NCI-H524 treated with DMSO at 0.1 percent for 48 hours (cell line): ENCODE measurements at places on chromosomes 7 and 10.
A peak's percentile ranks its signal among the peaks of the same experiment; 100 is the strongest.

- no peak for DNase-seq
Observed at GRCh38 chr7:2171855-2172254, 60.9 kb downstream of the MAD1L1 start.

DNA sequence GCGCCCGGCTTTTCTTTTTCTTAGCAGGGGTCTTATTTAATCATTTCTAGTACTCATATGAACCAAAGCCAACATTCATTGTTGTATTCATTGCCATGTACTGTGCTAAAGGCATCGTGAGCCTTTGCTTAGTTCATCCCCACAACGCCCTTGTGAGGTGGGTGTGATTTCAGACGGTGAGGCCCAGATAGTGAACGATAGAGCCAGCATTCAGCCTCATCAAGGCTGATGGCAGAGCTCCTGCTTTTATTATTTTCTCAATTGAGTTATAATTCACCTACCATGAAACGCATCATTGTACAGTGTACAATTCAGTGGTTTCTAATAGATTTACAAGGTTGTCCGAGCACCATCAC, 50.1 kb downstream of the HK1 start:
- no peak for DNase-seq

DNA sequence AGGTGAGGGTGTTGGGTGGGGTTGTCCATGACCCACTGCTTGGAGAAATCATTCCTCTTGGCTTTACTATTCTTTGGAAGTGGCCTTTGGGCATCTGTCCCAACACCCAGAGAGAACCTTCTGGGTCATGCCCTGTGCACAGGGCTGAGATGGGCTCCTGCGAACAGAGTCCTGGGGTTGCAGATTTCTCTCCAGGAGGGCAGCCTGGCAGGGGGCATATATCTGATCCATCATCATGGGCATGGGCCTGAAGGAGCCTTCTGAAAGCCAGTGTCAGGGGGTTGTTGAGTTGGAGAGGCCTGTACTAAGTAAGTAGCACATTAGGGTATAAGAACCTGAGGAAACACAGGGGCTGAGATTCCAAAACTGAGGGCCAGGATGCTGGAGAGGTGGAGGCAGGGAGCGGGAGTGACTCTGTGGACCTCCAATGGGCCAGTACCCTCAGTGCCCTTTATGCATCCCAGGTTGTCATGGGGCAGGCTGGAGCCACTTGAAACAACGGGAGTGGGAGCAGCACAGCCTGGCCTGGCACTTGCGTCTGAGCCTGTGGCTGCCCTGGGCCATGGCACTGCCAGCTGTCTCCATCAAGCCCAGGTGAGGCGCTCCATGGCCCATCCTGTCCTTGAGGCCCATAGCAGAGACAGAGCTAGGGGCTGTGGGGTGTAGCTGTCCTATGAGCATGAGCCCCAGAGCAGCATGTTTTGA, 203.7 kb downstream of the GRID1 start:
- no peak for DNase-seq

DNA sequence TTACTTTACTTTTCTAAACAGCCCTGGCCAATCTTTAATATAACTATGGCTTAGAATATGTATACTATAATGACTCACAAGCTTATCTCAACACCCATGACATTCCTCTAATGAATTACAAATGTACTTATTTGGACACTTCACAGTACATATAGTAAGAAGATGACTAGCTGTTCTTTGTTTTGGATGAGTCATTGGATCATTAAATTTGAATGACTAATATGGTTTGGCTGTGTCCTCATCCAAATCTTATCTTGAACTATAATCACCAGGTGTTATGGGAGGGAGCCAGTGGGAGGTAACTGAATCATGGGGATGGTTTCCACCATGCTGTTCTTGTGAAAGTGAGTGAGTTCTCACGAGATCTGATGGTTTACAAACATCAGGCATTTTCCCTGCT, 807.5 kb upstream of the SORCS1 start:
- no peak for DNase-seq

- DNase-seq, result no peak
Observed at GRCh38 chr7:110358028-110358427, 732.9 kb upstream of the LRRN3 start.

- no peak for DNase-seq
Observed at GRCh38 chr10:106826716-106827115, 337.8 kb downstream of the SORCS1 start.

- DNase-seq, result no peak
Observed at GRCh38 chr10:23005150-23005549, 77.3 kb downstream of the ARMC3 start.

- DNase-seq, result no peak
Observed at GRCh38 chr7:8092140-8092539, 123.5 kb downstream of the GLCCI1 start.

GRCh38 chr10:3053155-3053554, 14.2 kb upstream of the PFKP start:
- DNase-seq, result no peak

- no peak for DNase-seq
Observed at GRCh38 chr7:152120776-152121175, 95.3 kb downstream of the GALNT11 start.

DNA sequence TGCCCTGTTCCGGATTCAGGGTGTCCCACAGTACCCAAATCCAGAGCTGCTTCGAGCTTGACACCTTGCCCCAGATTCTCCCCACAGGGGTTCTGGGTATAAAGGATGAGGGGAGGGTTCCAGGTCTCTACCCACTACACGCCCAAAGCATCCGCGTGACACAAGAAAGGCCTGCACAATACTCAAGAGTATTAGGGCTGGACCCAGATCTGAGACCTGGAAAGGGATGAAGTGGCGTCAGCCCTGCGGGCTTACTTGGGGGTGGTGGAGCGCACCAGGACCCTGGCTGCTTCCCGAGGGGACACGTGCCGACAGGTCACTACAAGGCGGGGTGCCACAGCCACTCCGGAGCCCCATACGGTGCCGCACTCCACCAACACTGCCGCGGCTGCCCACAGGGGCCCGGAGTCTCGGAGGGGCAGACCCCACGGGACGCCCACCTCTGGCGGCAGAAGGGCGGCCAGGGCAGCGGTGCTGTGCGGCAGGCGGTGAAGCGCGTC, 1.3 kb downstream of the TYSND1 start:
- DNase-seq, result no peak

GRCh38 chr10:78164702-78165101, 131.0 kb downstream of the RPS24 start:
- peak; percentile 15 for DNase-seq

- no peak for DNase-seq
Observed at GRCh38 chr7:5622286-5622685, 159.2 kb downstream of the RNF216 start.

GRCh38 chr7:17774248-17774647, 166.0 kb downstream of the SNX13 start:
- no peak for DNase-seq

- DNase-seq, result no peak
Observed at GRCh38 chr10:75115137-75115536, 3.7 kb downstream of the SAMD8 start.

GRCh38 chr10:61942604-61943461, 41.3 kb downstream of the ARID5B start:
- no peak for DNase-seq

GRCh38 chr7:103349805-103350204, 2.4 kb downstream of the PSMC2 start:
- no peak for DNase-seq

GRCh38 chr7:882336-883035, 6.1 kb downstream of the GET4 start:
- DNase-seq, result no peak

DNA sequence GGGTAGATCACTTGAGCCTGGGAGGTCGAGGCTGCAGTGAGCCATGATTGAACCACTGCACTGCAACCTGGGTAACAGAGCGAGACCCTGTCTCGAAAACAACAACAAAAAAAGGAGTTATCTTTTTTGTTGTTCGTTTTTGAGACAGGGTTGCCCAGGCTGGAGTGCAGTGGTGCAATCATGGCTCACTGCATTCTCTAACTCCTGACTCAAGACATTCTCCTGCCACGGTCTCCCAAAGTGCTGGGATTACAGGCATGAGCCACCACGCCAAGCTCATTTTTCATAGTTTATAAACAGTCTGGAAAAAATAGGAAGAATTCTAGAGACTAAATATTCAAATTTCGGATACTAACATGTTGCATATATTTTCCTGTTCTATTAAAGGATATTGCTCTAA, 29.4 kb downstream of the SFXN4 start:
- no peak for DNase-seq

- no peak for DNase-seq
Observed at GRCh38 chr10:31647861-31648260, 280.8 kb downstream of the ARHGAP12 start.

DNA sequence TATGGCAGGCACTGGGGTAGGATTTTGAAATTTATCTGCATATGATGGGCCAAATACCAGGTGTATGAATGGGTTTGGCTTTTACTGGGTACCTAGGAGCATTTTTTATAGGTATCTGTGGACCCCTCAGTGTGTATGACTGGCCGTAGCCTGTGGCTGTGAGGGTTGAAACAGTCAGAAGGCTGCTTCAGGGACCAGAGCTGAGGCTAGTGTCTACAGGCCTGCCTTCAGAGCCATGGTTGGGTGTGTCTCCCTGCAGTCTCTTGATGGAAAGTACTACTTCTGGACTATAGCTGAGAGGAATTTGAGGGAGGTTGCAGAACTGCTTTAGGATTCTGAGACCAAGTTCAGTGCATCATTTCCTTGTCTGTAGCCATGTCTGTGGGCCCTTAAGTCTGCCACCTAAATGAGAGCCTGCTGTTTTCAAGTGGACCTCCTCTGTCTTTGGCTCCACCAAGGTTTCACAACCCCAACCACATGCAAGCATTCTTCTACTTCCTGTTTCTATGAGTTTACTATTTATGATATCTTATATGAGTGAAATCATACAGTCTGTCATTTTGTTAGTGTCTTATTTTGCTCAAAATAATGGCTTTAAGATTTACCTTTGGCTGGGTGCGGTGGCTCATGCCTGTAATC, 19.9 kb upstream of the ZNF138 start:
- no peak for DNase-seq

DNA sequence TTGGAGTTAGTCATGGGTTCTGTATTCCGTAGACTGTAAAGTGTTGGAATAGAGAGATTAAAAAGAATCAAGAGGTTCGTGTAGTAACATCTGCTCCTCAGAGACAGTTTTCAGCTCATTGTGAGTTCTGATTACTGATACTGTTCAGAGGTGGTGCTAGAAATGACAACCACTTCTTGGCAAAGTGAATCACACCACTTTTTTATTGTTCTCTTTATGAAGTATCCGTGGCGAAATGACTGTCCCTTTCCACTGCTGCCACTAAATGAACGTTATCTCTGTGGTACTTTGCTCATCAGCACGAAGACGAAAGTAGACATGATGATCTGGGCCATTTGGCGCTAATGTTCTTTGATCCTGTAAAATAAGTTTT, 860 bp downstream of the RPP30 start:
- no peak for DNase-seq

- no peak for DNase-seq
Observed at GRCh38 chr7:36080843-36081242, 72.2 kb upstream of the EEPD1 start.

- no peak for DNase-seq
Observed at GRCh38 chr10:389261-389790, 254.1 kb downstream of the ZMYND11 start.

DNA sequence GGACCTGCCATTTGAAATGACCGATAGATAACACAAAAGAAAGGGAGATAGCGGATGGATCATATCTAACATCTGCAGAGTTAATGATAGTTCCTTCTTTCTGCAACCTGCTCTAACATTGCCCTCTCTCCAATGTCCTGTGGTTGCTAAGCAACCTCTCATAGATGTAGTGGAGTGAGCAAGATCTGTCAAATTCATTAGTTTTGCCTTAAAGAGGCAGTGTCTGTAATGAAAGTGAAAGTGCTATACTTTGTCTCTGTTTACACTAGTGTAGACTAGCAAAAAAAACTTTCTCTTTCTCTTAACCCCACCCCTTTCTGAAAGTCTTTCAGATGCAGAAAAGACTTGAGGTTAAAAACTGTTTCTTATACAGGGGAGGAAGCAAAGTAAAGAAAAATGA, 1196.9 kb downstream of the SORCS3 start:
- DNase-seq, result no peak

DNA sequence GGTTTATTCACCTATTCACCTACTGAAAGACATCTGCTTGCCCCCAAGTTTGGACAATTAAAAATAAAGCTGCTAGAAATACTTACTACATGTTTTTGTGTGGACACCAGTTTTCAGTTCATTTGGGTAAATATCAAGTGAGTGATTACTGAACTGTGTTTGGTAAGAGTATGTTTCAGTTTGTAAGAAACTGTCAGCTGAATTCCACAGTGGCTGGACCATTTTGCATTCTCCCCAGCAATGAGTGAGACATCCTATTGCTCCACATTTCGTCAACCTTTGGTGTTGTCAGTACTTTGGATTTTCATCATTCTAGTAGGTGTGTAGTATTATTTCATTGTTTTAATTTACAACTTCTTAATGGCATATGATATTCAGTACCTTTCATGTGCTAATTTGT, 17.4 kb upstream of the IKZF1 start:
- DNase-seq, result no peak

DNA sequence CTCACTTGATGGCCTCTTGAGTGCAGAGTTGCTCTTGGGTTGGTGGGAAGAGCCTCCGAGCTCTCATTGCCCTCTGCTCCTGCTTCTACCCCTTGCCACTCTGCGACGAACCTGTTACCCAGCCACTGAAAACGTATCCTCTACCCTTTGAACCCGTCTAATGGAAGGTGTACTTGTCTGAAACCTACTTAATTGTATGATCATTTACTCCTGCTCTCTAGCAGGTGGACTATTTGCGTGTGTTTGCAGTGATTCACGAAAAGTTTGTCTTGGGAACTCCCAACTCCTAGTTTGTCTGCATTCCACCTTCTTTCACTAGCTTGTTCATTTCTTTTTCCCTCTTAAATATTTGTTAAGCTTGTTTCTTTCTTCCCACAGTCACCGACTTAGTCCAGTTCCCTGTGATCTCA, 503 bp downstream of the CROT start:
- no peak for DNase-seq

GRCh38 chr7:36278620-36279172, 111.0 kb upstream of the ANLN start:
- peak; percentile 72 for DNase-seq

GRCh38 chr10:59887972-59888640, 18.2 kb downstream of the CCDC6 start:
- DNase-seq, result no peak

- DNase-seq, result no peak
Observed at GRCh38 chr7:27840760-27841364, 100.9 kb downstream of the TAX1BP1 start.

DNA sequence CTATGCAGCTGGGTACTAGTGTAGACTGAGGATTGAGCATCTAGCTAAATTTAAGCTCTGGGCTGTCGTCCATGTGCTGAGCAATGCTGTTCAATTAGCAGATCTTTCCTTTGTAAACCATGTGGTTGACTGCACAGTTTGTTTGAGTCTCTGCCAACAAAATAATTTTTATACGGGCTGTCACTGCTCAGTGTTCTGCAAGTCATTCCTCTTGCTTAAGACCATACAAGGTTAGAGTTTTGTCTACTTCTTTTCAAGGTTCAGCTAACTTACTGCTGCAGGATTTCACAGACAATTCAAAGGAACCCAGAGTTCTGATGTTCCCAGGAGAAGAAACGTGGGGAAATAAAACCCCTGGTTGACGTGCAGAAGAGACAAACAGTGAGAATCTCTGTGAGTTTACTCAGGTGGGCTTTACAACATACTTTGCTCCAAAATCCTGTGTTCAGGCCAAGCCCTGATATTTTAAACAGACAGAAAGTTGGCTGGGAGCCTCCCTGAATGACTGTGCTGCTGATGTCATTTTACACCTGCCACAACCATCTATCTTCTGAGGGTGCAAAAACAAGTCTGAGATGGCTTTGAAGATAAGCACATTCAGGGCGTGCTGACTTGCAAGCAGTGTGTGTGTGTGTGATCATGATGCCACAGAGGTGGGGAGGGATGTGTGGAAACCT, 177.1 kb upstream of the SVIL start:
- DNase-seq, result no peak

GRCh38 chr7:12315049-12315448, 88.6 kb downstream of the VWDE start:
- peak; percentile 49 for DNase-seq
